ENCODE measurements at places on chromosomes 16 and 17.
A peak's percentile ranks its signal among the peaks of the same experiment; 100 is the strongest.

DNA sequence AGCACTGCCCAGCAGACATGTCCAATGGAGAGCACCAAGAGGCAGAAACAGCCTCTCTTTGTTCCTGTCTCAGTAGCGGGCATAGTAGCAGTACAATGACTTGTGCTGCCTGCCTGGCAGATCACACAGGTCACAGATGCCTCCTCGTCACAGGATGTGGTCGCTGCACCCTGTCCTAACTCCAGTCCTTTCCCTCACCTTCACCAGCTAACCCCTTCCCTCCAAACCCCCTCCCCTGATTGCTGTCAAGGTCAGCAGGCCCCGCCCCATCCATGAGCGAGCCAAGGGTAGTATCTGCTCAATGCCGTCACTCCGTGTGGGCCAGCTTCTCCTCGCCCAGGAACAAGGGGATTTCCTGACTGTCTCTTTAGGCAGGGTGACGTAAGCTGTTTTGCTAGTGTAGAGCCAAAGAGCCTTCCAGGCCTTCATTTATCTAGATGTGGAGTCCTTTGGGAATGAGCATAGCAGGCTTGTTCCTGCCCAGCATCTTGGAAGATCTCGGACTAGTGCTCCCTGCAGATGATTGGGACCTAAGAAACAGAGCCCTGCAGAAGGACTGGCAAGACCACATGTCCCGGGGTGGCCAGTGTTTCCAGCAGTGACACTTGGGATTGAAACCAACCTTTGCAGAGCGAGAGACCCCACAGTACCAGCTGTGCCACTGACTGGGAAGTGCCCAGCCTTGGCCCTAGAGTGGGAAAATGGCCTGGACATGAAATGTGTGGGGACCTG lies 75.9 kb upstream of the TNRC6C start:
- H3K4me3 ChIP-seq = peak overlapping the region; percentile 55
- DNase-seq = peak; percentile 96
- no peaks in the 10 kb centered on the region for H3K27me3 ChIP-seq
- no peaks in the 10 kb centered on the region for H3K36me3 ChIP-seq
- peak overlapping the region; percentile 99 for H3K27ac ChIP-seq

GRCh38 chr16:72873853-72874252 lies 174.1 kb downstream of the ZFHX3 start:
- DNase-seq = no peak
- H3K4me3 ChIP-seq = no peak overlapping the region
- no peak overlapping the region for H3K27ac ChIP-seq
- H3K27me3 ChIP-seq = no peaks in the 10 kb centered on the region
- no peaks in the 10 kb centered on the region for H3K36me3 ChIP-seq
- no peaks in the 10 kb centered on the region for H3K4me1 ChIP-seq

DNA sequence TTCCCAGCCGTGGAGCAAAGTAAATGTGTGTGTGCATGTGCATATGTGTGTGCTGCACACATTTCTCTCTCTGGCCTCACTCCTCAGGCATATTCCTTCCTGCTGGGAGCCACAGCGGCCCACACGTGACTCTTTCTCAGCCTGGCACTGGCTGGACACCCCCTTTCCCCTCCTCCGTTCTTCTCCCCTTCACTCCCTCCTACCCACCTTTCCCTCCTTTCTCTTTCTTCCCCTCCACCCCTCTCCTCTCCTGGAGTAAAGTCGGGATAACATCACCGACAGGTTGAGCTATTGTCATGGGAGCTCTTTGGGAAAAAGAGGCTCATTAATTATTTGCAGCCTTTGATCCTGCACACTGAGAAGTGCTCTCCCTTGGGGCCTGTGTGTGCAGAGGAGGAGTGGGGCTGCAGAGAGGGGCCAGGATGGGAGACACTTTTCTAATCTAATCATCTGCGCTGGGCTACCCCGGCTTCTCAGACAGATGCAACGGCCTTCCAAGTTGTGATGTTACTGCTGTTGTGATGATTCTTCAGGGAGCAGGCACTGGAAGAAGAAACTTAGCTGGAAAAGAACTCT lies 126.3 kb upstream of the HSBP1 start:
- H3K4me3 ChIP-seq = no peak overlapping the region
- no peaks in the 10 kb centered on the region for H3K36me3 ChIP-seq
- no peaks in the 10 kb centered on the region for H3K4me1 ChIP-seq
- H3K27me3 ChIP-seq = no peaks in the 10 kb centered on the region
- DNase-seq = no peak
- H3K27ac ChIP-seq = no peak overlapping the region

DNA sequence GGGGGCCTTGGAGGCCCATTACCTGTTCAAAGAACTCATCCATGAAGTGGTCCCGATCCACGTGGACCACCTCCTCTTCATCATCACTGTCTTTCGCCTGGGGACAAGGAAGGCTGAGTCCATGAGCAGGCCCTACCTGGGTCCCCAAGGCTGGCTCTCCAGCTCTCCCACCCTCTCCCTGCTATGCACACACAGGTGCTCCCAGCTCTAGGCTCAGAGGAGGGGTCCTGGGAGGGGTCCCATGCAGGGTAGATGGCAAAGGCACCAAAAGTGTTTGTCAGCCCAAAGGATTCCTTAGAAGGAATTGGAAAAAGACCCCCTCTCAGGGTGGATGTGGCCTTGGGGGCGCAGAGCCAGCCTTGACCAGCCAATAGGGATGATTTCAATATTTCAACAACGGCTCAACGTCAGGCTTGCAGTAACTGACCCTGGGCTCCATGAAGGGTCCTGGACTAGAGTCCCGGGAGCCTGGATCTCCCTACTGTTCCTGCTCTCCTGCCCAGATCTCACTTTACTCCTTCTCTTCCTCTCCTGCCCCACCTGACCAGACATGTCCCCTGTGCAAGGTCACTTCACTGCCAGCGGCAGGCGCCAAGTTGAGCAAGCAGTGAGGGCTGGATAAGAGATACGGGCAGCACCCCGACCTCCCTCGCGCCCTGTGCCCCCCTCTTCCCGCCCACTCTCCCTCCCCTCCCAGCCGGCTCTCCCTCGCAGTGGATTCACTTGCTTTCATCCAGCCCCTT lies 8.8 kb downstream of the STX1B start:
- peaks cover 7% of the 10 kb centered on the region for H3K4me1 ChIP-seq
- no peaks in the 10 kb centered on the region for H3K36me3 ChIP-seq
- no peak for DNase-seq
- H3K27ac ChIP-seq = no peak overlapping the region

DNA sequence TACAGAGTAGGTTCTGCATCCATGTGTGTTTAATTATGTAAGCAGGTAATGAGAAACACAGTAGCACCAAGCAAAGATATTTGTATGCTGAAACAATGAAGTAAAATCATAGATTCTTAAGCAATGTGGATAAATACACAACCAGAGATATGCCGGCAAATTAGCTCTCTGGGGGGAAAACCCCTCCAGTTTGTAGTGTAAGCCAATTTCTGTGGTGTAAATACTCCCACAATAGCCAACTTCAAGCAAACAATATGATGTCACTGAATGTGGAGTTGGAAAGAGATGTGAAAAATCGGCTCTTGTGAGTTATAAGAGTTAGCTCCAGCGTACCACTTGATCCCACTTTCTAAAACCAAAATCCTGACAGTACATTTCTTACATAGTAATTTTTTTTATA lies 3.9 kb upstream of the KRT38 start:
- H3K27me3 ChIP-seq = no peaks in the 10 kb centered on the region
- DNase-seq = no peak
- no peak overlapping the region for H3K4me3 ChIP-seq
- H3K27ac ChIP-seq = no peak overlapping the region

GRCh38 chr17:77225265-77225664 lies 84.5 kb downstream of the SEC14L1 start:
- H3K4me1 ChIP-seq = no peaks in the 10 kb centered on the region
- H3K27ac ChIP-seq = no peak overlapping the region
- DNase-seq = no peak
